Cardiac septum (tissue), 1 donor: ENCODE measurements at places on chromosomes 5 and 9.

GRCh38 chr9:133117271-133118178 lies 3.5 kb downstream of the RALGDS start:
- no peak for DNase-seq

GRCh38 chr5:9394221-9394620 lies 151.7 kb downstream of the SEMA5A start:
- no peak for DNase-seq

DNA sequence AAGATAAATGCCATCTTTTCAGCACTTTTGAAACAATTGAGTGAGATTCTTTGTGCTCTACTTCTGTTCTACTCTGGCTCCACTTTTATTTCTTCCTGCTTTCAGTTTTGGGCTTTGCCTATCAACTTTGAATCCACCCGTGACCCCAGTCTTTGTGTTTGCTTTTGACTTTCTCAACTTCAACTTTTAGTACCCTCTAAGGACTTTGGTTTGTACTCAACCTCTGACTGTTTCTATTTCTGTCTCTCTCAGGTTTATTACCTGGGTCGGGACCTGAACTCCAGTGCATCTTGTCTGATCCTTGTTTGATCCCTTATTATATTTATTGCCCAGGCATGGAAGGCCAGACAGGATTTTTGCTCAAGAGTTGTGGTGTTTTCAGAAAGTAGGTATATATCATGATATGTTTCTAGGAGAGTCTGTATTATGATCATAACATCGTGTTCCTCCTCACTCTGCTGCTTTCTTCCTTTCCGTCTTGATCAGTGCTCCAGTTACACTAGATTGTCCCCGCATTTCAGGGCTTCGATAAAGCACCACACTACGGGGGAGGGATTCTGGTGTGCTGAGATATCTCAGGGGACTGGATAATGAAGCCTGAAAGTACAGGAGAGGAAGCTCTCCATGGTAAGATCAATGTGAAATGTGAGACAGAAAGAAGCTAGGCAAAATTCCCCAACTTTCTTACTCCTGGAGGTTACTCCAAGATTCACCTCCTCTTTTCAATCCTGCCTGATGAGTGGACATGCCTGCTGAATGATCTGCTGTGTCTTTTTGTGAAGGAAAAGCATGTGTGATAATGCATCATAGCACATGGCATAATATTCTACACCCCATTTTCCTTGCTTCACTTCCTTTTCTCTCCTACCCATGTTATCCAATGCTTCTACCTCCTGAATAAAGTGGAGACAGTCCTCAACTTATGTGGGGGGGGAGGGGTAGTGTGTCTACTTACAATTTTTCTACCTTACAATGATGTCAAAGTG lies 155.5 kb upstream of the GRIN3A start:
- no peak for DNase-seq

DNA sequence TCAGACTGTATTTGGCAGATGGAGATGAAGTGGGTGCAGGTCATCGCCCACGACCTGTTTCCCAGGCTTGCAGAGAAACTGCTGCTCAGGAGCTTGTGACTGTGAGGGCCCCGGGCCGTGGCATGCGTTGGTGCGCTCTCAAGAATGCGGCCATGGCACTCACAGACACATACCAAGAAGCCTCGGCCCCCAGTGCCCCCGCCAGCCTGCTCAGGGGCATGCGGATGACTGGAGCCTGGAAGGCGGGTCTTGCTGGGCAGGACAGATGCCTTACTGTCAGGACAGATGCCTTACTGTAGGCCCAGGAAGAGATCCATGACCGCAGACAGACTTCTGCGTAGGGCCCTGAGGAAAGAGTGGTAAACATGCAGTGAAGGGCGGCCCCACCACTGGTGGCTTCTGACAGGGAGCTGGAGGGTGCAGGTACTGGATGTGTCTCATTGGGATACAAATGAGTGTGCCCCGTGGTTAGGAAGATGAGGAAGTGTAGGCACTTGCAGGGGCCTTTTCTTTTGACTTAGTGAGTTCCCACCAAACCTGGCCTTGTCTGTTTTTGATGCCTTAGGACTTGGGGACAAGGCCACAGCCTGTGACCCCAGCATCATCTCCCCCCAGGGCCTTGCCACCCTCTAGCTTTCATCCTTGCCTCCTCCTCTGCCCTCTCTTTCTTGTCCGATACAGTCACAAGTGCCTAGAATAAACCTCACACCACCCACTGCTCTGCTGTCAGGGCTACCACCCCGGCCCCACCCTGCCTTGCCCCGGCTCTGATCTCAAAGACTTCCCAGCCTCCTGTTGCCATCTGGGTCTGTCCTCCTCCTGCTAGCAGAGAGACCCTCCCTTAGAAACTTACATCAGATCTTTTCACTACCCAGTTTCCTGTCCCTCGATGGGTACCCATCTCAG lies 68.8 kb upstream of the ABL1 start:
- DNase-seq, result no peak

DNA sequence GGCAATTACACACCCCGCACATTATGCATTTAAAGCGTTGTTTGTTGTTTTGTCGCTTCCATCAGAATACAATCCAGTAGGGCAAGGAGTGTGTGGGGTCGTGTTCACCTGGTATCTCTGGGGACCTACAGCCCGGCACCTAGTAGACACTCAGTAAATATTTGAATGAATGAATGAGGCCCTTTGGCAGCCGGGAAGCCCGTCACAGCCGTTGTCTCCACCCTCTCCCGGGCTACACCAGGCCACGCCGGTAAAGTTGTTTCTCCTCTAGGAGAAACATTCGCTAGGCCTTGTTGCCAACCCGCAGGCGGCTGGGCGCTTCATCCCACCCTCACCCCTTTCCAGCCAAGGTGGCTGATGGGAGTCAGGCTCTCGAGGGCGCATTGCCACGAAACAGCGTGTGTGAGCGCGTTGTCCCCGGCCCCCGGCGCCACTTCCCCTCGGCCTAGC lies 876 bp upstream of the JAK2 start:
- no peak for DNase-seq
